ENCODE measurements at places on chromosomes 11 and 22. TPM values are rescaled to one million over a fixed set of nuclear protein-coding genes. Genes with fewer than 3 reads are reported as not detected.

The CST6 gene
- total RNA-seq: 0.17 TPM

The FADS2 gene
- total RNA-seq: 253 TPM

The TIGD3 gene
- 0.23 TPM for total RNA-seq

The CRYBA4 gene
- not detected for total RNA-seq

The GLYATL1 gene
- 0.17 TPM for total RNA-seq

The OR52K2 gene
- total RNA-seq: not detected

The GUCY1A2 gene
- under 0.01 TPM for total RNA-seq

The LDHAL6A gene
- total RNA-seq: not detected

The H19 gene
- 66.4 TPM for total RNA-seq

The PGR gene
- not detected for total RNA-seq

The MMP10 gene
- 7.3 TPM for total RNA-seq

The CCDC87 gene
- 0.17 TPM for total RNA-seq

The MPPED2 gene
- 0.85 TPM for total RNA-seq

The GSTT2B gene
- total RNA-seq: 1.4 TPM

The NNMT gene
- total RNA-seq: 330 TPM

Measured in dermis blood vessel endothelial cell (primary cell).